ENCODE measurements at places on chromosomes 13 and 19. TPM values are rescaled to one million over a fixed set of nuclear protein-coding genes. Genes with fewer than 3 reads are reported as not detected.

Gene SHANK1
- 2.3 TPM for total RNA-seq

Gene ZNF433
- total RNA-seq, result 8.1 TPM

Gene ZNF90
- total RNA-seq, result 8.7 TPM

Gene ZNF486
- total RNA-seq, result 15.8 TPM

Gene LRCH1
- 14.1 TPM for total RNA-seq

Gene SPACA4
- not detected for total RNA-seq

Gene ONECUT3
- total RNA-seq, result 0.08 TPM
